ENCODE measurements at places on chromosomes 1 and 21.

DNA sequence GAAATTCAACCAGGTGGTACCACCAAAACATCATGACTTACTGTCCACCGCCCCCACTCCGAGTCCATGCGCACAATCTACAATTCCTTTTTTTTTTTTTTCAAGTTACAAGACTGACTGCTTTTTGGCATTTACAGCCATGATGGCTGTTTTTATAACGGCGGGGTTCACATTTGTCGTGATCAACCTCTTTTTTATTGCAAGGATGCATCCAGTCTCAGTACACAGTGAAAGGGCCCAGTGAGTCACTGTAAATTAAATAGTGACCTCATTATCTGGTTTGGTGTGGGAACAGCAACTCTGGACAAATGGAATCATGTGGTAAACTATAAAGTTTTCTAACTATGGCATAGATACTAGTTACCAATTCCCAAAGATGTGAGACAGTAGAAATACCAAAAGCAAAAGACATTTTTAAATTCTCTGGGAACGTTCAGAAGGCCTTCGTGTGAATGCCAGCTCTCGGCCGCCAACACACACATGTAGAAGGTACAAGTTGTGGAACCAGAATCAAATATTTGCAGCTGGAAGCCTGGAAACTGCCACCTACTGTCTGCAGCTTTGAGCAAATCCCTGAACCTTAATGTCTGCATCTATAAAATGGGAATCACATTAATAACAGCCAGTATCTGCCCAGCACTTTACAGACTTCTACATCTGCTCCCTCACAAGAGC lies 4.9 kb downstream of the GLIS1 start:
- no peak for DNase-seq

DNA sequence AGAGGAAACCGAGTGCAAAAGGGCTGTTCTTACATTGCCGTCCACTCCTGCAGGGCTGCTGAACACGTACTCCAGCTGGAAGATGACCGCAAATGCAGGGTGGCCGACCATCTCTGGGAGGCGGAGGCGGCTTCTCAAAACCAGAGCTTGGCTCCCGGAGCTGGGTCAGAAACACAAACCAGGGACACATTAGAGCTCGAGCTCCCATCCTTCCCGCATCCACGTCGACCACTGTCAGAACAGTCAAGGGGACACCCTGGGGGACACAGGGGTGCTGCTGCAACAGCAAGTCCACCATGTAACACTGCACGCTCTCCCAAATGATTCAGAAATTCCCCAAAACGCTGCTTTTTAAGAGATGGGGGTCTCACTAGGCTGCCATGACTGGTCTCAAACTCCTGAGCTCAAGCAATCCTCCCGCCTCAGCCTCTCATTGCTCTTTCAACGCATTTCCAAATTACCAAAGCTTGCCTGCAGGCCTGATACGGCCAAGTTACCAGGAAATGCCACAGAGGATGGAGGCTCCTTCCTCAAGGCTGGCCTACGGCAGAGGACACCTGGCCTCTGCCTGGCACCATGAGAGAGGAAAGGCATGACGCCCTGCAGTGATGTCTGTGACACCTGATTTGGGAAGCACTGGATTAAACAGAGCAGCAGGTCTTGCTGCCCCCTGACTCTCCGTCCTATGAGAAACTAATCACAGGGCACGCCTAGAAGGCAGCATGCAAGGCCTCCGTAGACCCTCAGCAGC lies 45.0 kb downstream of the NPHP4 start:
- DNase-seq: no peak

- DNase-seq: no peak
Observed at GRCh38 chr21:15011967-15012366, 52.8 kb downstream of the NRIP1 start.

DNA sequence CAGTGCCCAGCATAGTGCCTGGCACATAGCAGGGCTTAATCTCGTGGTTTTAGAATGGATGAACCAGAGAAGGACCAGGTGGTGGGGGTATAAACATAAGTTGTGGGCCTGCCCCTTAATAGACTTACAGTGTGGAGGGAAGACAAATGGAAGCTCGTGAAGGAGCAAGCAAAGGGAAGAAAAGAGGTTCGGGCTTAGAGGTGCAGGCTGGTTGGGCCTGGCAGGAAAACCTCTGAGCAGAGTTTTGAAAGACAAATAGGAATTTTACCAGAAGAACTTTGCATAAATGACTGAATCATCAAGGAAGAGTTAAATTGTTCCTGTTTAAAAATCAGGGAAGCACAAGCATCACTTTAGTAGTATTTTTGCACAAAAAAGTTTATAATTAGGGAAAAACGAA lies 4.5 kb downstream of the RHOU start:
- DNase-seq: no peak

GRCh38 chr21:45920824-45921600 lies 60.6 kb upstream of the COL6A1 start:
- no peak for DNase-seq

DNA sequence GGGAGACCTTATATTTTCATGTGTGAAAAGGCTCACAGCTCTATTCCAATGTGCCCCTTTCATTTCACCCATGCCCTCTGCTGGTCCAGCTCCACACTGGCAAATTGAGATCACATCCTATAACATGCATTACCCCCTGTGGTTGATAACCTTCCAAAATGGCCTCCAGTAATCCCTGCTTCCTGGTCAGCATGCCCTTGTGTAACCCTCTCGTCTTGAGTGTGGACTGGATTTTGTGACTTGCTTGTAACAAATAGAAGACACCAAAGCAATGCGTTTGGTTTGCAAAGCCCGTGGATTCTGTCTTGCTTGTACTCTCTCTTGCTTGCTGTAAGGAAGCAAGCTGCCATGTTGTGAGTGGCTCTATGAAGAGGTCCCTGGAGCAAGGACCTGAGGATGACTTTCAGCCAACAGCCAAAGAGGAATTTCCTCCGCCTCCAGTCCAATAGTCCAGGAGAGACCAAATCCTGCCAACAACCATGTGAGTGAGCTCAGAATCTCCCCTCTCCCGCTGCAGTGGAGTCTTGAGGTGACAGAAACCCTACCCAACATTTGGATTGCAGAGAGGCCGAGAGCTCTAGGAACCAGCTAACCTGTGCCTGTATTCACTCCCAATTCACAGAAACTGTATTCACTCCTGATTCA lies 17.4 kb downstream of the KCNA10 start:
- no peak for DNase-seq

DNA sequence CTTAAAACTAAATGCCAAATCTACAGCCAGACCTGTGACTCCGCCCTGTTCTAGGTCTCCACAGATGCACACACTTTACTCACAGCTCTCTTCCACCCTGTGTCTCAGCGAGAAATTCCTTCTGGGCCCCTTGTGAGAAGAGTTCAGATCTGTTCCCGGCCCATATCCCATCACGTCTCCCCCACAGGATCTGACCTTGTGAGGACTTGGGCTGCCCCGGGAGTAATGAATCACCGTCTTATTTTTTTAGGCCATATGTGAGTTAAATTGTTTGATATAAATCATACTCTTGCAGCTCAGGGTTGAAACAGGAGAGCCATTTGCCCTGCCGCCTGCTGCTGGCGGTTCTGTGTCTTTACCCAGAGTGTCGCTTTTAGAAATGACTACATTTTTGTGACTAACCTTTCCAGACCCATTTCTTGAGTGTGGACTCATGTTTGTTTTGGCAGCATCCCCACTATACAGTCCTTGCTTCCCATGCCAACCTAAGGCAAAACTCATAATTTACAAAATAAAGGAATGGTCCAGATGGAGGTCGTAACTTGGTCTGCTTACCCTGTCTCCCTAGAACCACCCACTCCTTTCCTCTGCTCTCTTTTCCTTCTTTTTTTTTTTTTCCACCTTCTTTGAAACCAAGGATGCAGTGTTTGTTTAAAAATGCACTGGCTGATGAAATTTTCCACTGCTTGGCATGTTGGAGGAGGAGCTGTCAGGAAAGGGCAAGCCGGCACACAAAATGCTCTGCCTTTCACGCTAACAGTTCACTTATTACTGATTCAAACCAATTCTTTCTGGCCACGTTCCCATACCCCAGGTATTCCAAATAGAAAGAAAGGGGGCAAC lies 98.0 kb upstream of the C1orf105 start:
- DNase-seq: no peak

GRCh38 chr1:221697923-221698425 lies 43.9 kb downstream of the DUSP10 start:
- no peak for DNase-seq

- DNase-seq: peak; percentile 15
Observed at GRCh38 chr1:35807614-35808449, at the start of gene AGO4. Gene AGO4, plus strand, starts transcription at chr1:35808016. Its CDS starts 401 bp downstream, at chr1:35808417.

GRCh38 chr1:2945821-2946231 lies 75.4 kb upstream of the ACTRT2 start:
- no peak for DNase-seq

DNA sequence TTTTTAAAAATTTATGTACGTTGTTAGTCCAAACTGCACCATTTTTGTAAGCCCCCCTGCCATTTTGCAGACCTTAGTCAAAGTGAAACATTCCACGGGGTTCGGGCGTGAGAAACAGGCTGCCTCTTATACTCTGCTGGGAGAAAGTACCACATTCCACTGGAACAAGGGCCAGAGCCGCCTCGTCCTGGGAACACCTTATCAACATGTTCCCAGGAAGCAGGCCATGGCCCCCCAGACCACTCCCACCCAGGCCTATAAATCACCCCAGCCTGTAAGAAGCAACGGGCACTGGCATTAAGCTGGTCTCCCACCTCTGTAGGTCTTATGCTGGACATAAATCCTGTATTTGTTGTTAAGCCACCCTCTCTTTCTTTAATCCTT lies 854 bp upstream of the ZRANB2 start:
- no peak for DNase-seq

DNA sequence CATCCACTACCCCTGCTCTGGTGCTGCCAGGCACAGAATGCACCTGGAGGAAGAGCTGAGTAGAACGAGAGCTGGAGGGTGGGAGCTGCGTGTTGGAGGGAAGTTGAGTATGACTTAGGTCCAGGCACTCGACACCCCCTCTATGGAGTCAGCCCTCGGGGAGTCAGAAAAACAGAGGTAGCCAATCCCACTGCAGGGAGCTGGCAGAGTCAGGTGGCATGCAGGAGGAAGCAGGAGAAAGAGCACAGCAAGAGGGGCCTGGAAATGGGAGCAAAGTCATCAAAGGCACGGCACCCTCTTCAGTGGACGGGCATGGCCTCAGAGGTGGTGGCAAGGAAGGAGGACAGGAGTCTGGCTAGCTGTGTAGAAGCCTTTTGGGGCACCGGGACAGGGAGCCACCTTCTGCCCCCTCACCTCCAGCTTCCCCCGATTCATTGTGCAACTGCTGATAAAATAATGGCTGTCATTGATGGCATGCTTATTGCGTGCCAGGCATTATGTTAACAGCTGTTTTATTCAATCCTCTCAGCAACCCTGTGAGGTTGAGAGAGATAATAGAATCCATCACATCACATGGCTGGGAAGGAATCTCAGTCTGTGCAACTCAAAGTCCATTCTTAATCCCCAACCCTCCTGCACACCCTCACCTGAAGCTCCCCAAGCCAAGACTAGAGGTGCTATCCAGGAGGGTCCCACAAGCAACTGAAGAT lies 42.0 kb downstream of the C1orf198 start:
- DNase-seq: no peak

DNA sequence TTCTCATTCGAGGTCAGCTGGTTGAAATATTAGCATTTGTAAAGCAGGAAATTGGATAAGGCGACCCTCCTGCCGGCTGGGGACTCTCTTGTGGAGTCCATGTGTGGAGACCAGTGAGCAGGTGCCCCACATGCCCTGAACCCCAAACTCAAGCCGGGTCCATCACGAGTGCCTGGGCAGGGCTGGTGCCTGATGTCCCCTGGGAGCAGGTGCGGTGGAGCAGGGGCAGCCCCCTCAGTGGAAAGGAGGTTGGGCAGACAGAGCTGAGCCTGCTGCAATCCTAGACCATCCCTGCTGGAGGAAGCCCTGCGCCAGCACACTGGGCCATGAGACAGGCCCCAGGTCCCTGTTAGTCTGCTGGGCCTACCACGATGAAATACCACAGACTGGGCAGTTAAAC lies 395.6 kb downstream of the NPHP4 start:
- DNase-seq: no peak

- no peak for DNase-seq
Observed at GRCh38 chr1:224820341-224820740, 109.1 kb upstream of the DNAH14 start.

DNA sequence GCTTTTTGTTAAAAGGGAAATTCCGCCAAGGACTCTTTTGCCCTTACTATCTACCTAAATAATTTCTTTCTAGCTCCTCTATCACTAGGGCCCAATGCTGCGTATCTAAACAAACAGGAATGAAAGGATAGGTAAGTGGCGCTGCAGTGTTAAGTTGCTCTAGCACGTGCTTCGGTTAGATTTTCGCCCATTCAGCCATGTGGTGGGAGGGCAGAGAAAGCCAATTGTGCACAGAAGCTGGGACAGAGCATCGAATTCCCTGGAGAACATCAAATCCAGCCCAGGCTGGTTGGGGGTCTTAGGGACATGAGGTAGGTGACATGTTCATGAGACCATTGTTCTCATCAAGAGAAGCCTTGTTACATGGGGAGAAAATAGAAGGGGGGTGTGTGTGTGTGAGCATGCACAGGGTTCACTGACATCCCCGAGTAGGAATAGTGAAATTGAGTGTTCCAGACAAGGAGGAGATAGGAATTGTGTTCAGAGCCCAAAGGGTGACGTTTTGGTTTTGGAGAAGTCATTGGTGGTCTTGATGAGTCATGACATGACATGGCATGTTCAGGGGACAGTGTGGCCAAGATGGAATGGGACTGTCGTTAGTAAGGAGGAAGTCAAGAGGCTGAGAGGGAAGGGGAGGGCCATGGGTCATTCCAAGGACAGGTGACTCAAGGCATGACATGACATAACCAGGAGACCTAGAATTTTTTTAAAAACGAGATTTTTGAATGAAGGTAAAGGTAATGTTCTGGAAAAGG lies 107.1 kb downstream of the TLR5 start:
- DNase-seq: no peak

- no peak for DNase-seq
Observed at GRCh38 chr1:116664366-116664977, 3.1 kb downstream of the IGSF3 start.

DNA sequence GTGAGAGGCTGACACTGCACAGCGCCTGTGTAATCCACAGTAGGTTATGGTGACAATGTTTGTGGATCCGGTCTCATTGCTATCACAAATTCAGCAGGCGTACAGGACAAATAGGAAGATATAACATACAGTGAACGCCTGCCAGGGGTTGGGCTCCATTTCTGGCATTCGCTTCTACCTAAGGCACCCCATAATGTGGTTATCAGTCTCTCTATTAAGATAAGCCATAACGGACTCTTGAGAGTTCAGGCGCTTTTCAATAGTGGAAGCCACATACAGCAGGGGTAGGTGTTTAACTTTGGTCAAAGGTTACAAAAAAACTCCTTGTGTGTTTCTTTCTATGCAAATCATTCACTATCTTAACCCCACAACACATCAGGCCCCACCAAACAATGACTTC lies 72.8 kb downstream of the SIPA1L2 start:
- no peak for DNase-seq

GRCh38 chr1:201218409-201218808 lies 27.8 kb downstream of the IGFN1 start:
- no peak for DNase-seq

- peak; percentile 35 for DNase-seq
Observed at GRCh38 chr1:85201340-85202091, 700 bp upstream of the SYDE2 start.
